ENCODE measurements at places on chromosomes 3 and 15.

DNA sequence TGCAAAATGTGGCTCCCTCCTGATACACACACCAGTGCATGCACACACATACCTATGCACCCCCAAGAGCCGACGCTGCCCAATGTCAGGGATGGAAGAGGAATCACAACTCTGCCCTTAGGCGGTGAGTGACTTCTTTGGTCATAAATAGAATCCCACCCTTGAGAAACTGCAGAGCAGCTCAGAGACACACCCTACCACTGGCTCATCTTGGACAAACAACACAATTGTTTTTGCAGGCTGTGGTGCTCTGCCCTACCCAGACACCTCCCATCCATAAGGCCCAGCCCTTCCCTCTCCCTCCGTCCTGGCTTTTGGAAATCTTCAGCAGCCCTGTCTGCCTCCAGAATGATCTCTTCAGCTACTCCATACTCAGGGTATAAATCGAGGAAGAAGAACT is 73.8 kb upstream of the HRH1 start:
- no peak for DNase-seq

DNA sequence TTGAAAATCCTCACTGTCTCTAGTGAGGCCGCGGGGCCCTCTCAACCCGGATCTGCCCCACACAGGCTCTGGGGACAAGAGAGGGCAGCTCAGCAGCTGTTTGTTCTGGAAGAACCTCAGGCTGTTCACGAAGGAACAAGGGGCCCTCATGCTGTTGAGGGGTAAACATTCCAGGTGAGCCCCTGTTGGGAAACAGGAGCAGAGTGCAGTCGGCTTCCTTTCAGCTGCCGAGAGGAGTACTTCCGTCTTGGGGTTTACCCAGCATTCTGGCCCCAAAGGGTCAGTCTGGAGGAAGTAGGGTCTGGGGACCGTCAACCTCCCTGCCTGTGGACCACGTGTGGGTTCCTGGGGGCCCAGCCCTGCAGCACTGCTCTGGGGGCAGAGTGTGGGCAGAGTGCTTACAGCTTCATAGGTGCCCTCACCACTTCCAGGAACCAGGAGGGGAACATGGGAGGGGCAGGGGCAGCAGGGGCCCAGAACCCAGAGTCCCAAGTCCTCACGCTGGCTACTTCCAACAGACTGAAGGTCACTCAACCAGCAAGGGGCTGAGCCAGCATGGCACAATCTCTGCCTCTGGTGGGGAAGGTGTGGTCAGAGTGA is 49.2 kb upstream of the CTSH start:
- no peak for DNase-seq

GRCh38 chr3:3821777-3822176 is 22.5 kb downstream of the LRRN1 start:
- DNase-seq, result no peak

DNA sequence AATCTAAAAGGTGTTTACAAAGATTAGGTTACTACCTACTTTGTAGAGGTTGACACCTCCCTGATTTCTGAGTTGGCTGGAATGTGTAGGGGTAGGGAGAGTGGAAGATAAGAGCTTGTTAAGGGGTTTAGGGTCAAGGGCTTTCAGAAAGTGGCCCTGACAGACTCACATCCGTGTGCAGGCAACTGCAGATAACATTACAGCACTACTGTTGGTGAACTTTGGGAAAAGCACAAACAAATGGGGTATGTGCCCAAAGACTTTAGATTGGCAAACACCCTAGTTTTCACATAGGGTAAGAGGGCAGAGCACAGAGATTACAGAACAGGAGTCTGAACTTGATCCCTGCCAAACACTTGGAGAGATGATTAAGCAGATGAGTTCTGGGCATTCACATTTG is 375.7 kb downstream of the EPHB1 start:
- DNase-seq, result no peak

DNA sequence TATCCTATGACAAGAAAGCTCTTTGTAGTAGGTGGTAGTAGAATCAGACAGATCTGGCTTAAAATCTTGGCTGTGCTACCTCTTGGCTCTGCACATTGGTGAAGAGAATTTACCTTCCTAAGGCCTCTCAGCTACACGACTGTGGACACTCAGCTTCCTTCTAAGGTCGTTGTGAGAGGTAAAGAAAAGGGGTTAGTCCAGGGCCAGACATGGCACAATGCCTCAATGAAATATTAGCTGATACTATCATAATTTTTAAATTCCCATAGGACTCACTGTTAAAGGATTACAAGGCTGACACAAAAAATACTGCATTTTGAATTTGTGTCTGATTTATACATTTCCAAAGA is 80.4 kb downstream of the IGF1R start:
- DNase-seq, result no peak

DNA sequence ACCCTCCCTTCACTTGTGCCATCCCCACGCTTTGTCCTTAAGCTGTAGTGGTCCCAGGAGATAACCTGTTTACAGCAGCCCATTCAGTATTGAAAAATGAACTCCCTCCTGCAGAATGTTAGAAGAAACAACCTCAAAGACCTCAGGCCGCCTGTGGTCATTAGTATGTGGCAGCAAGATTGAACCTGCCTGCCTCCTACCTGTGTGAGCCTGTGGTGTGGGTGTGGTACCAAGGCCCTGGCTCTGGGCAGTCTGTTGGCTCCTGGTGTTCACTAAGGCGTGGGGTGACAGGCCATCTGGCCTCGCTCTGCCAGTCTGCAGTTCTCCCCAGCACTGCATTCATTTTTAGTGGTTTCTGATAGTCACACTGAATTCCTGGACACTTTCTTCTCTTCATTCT is 21.0 kb downstream of the LSM3 start:
- DNase-seq, result no peak

DNA sequence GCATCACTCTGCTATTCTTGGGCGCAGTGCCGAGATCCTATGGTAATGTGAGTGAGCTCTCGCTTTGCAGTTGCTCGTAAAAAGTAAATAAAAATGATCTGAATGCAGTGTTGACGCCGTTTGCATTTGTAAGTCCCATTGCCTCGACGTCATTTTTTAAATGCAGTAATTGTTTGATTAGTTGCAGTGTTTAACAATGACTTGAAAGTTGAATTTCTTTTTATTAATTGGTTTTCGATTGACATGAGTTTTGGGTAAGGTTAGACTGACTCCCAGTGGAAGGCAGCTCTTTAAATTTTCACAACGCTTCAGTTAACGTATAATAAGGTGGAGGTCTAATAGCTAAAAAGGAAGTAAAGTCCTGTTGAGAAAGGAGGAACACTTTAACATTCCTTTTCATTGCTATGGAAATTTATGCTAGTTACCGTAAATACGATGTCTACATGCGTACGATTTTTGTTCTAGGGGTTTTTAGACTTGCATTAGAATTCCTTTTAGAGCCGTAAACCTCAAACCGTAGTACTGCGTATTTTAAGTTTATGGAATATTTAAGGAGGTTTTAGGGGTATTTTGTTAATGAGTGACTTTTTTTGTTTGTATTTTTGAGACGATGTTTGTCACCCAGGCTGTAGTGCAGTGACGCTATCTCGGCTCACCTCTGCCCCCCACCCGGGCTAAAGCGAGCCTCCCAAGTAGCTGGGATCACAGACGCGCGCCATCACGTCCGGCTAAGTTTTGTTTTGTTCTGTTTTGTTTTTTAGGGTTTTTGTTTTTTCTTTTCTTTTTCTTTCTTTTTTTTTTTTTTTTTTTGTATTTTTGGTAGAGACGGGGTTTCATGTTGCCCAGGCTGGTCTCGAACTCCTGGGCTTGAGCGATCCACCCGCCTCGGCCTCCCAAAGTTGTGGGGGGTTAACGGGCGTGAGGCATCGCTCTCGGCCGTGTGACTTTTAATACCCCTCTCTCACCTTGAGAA is 1.4 kb downstream of the MORF4L1 start:
- no peak for DNase-seq
